Kidney (tissue), 22 donors: ENCODE measurements at places on chromosomes 7 and 10.

DNA sequence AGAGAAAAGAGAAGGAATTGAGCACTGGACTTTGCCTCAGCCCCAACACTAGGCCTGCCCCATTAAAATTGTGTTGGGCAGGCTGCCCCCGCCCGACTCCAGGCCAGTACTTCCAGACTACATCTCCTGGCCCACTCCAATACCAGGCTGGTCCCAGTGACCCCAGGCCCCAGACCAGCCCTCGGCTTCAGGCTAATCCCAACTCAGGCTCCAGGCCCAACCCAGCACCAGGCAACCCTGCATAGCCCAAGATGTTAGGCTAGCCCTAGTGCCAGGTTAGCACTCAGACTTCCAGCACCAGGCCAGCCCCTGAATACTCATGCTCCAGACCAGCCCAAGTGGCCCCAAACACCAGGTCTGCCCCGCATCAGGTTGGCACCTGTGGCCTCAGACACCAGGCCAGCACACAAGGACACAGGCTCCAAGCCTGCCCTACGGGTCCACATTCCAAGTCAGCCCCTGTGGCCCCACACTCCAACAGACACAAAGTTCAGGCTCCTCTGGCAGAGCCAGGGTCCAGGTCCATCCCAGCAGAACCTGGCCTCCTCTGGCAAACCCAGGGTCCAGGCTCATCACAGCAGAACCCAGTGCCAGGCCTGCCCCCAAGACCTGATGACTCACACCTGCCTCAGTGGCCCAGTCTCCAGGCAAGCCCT is 20.3 kb downstream of the COG5 start:
- no peak overlapping the region for H3K4me3 ChIP-seq
- DNase-seq, result no peak
- no peaks in the 10 kb centered on the region for H3K27me3 ChIP-seq
- H3K27ac ChIP-seq, result no peak overlapping the region
- H3K36me3 ChIP-seq, result no peaks in the 10 kb centered on the region
- H3K4me1 ChIP-seq, result no peaks in the 10 kb centered on the region

GRCh38 chr7:9645756-9646155 is 1212.3 kb downstream of the NXPH1 start:
- H3K4me3 ChIP-seq, result no peak overlapping the region
- H3K4me1 ChIP-seq, result no peaks in the 10 kb centered on the region
- no peaks in the 10 kb centered on the region for H3K36me3 ChIP-seq
- DNase-seq, result no peak
- H3K27ac ChIP-seq, result no peak overlapping the region
- H3K27me3 ChIP-seq, result no peaks in the 10 kb centered on the region

DNA sequence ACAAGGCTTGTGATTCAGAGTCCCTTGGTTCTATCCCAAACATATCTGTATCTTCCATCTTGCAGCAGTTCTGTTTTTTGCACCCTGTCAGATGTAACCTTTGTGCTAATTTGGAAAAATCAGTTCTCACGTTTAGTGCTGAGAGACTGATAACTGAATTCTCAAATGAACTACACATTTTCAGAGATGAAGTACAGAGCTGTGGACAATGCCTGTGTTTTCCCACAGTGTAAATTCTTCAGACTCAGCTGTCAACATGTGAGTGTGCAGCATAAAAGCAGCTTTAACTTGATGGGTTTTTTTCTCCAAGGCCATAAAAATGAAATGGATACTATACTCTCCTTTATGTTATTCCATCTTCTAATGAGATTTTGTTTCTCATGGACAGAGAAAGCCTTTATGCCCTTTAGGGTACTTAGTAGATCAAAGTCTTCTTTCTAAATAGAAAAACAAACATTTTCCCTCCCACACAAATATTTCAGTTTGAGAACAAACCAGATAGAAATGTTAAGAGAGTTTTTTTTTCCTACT is 150.9 kb downstream of the SEMA3A start:
- no peak overlapping the region for H3K4me3 ChIP-seq
- H3K27ac ChIP-seq, result no peak overlapping the region
- H3K27me3 ChIP-seq, result no peaks in the 10 kb centered on the region
- H3K36me3 ChIP-seq, result no peaks in the 10 kb centered on the region
- no peaks in the 10 kb centered on the region for H3K4me1 ChIP-seq
- no peak for DNase-seq

DNA sequence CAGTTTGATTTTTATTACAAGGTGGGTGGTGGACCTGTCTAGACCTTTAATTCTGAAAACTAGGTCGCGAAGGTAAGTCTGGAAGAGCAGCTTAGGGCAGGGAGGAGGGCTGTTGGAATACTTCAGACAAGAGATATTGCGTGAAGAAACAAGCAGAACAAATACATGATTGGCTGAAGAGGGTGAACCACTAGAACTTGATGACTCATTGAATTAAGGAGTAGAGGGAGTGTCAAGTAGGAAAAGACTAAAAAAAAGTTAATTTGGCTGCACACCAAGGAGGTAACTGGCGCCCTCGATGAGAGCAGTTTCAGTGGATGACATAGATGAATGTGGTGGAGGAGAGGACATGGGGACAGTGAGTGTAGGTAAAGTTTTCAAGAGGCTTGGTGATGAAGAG is 41.3 kb downstream of the WNT2 start:
- H3K27me3 ChIP-seq, result no peaks in the 10 kb centered on the region
- no peak overlapping the region for H3K4me3 ChIP-seq
- H3K27ac ChIP-seq, result no peak overlapping the region
- no peaks in the 10 kb centered on the region for H3K4me1 ChIP-seq

- H3K27me3 ChIP-seq, result no peaks in the 10 kb centered on the region
- no peak overlapping the region for H3K4me3 ChIP-seq
- H3K27ac ChIP-seq, result no peak overlapping the region
- H3K36me3 ChIP-seq, result no peaks in the 10 kb centered on the region
- H3K4me1 ChIP-seq, result no peaks in the 10 kb centered on the region
Measured at GRCh38 chr10:13858709-13859108, 271.9 kb downstream of the PRPF18 start.

DNA sequence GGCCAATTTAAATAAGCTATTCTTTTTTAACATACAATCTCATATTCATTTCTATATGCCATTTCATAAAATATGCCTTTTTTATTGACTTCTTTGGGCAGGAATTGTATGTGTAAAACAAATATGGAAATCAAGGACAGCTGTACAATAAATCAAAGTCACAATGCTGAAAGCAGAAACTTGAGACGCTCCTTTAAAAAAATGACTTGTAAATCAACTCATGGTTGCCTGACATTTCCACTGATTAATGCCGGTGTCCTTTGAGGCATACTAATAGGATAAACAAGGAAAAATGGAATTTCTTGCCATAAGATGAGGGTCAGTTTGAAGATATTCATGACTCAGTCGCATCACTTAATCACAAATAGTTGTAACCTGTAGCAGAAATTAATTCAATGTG is 247.4 kb upstream of the TEX47 start:
- no peak overlapping the region for H3K4me3 ChIP-seq
- no peak overlapping the region for H3K27ac ChIP-seq
- no peaks in the 10 kb centered on the region for H3K27me3 ChIP-seq
- DNase-seq, result no peak
- H3K36me3 ChIP-seq, result no peaks in the 10 kb centered on the region

DNA sequence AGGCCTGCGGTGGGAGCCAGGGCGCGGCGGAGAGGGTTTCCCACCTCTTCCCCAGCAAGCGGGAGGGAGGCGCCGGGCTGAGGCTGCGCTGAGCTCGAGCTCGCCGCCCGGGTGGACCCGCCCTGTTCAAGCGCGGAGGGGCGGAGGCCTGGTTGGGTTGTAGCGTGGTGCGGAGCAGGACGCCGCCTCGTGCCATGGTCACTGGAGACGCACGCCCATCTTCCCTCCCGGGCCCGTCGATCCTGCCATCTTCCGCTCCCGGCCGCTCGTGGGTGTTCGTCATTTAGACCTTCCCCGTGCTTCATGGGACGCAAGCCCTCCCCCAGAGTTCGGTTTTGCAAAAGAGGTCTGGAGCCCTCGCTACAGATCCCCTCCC is 9.3 kb upstream of the EN2 start:
- DNase-seq, result no peak
- no peak overlapping the region for H3K27ac ChIP-seq
- H3K4me1 ChIP-seq, result no peaks in the 10 kb centered on the region
- H3K27me3 ChIP-seq, result peaks cover 52% of the 10 kb centered on the region
- no peaks in the 10 kb centered on the region for H3K36me3 ChIP-seq

GRCh38 chr10:94631077-94631875 is 52.3 kb upstream of the CYP2C18 start:
- no peak for DNase-seq
- no peak overlapping the region for H3K4me3 ChIP-seq
- H3K27me3 ChIP-seq, result no peaks in the 10 kb centered on the region
- no peak overlapping the region for H3K27ac ChIP-seq
- H3K36me3 ChIP-seq, result no peaks in the 10 kb centered on the region
- no peaks in the 10 kb centered on the region for H3K4me1 ChIP-seq

- DNase-seq, result peak; percentile 68
- H3K4me3 ChIP-seq, result peak overlapping the region; percentile 52
- H3K27ac ChIP-seq, result no peak overlapping the region
Measured at GRCh38 chr10:92419740-92420545, 129.0 kb downstream of the MARCHF5 start.

- H3K4me1 ChIP-seq, result no peaks in the 10 kb centered on the region
- H3K4me3 ChIP-seq, result no peak overlapping the region
- DNase-seq, result no peak
- H3K27ac ChIP-seq, result no peak overlapping the region
- H3K27me3 ChIP-seq, result no peaks in the 10 kb centered on the region
Measured at GRCh38 chr7:31664890-31665289, 22.1 kb upstream of the PPP1R17 start.

- no peak overlapping the region for H3K4me3 ChIP-seq
- no peak overlapping the region for H3K27ac ChIP-seq
- H3K36me3 ChIP-seq, result no peaks in the 10 kb centered on the region
- peaks cover 26% of the 10 kb centered on the region for H3K27me3 ChIP-seq
- H3K4me1 ChIP-seq, result no peaks in the 10 kb centered on the region
Measured at GRCh38 chr7:157675427-157675927, 338.7 kb downstream of the DNAJB6 start.

DNA sequence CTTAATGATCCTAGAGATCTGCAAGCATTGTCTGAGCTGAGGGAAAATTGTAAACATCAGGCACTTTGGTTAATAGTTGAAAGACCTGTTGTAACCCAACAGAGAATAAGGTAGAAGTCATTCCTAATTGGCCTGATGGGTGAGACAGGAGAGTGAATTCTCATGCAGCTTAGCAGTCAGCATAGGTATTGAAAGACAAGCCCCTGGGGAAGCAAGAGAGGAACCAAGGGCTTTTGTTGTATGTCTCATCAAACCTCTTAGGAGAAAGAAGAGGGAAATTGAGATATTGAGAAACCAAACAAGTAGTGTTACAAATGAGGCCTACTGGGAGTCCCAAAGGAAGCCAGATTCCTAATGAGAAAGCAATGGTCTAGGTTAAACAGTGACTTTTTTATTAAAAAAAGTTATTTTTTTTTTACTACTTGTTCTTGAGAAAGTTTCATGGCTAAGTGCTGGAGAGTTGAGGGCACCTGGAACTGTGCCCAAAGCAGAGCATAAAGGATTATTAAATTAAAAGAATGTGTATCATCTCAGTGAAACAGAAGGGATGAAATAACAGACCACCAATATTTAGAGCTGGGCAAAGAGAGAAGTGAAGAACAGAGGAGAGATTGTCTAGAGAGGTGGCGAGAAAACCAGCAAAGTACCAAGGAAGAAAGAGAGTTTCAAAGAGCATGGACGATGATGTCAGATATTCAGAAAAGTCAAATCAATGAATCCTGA is 168.9 kb downstream of the CDK14 start:
- peaks cover 33% of the 10 kb centered on the region for H3K4me1 ChIP-seq
- no peak overlapping the region for H3K27ac ChIP-seq
- DNase-seq, result no peak
- H3K27me3 ChIP-seq, result no peaks in the 10 kb centered on the region
- no peaks in the 10 kb centered on the region for H3K36me3 ChIP-seq

DNA sequence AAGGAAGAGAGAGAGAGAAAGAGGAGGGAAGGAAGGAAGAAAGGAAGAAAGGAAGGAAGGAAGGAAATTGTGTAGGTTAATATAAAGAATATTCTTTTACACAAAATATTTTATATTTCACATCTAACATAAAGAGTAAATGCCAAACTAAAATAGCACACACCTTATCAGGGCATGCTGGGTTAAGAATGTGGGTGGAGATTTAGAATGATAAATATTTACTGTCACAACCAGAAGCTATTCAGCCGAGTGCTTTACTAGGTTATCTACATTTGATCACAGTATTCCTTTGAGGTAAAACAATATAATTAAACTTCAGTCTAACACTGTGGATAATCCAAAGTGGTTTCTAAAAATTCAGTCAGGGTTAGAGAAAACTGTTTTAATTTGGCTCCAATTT is 103.3 kb downstream of the SEMA3A start:
- no peak for DNase-seq
- no peaks in the 10 kb centered on the region for H3K27me3 ChIP-seq
- H3K27ac ChIP-seq, result no peak overlapping the region

DNA sequence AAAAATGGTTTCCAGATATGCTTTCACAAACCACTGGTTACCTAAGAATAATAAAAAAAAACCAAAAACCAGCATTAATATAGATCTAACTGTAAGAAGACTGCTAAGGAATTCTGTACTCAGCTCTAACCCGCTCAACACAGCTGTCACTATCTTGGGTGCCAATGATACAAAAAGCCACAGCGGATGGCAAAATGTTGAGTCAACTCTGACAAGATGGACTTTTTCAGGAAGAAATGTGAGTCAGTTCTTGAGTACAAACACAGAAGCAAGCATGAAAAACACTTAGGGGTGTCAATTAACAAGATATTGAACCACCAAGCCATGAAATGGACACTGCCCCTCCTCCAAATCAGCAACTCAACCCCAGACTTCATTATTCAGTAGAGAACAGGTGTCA is 55.0 kb downstream of the CTTNBP2 start:
- no peaks in the 10 kb centered on the region for H3K27me3 ChIP-seq
- H3K4me1 ChIP-seq, result no peaks in the 10 kb centered on the region
- no peaks in the 10 kb centered on the region for H3K36me3 ChIP-seq
- H3K4me3 ChIP-seq, result no peak overlapping the region

GRCh38 chr7:780516-780915 is 51.8 kb upstream of the SUN1 start:
- peaks cover 21% of the 10 kb centered on the region for H3K36me3 ChIP-seq
- peak; percentile 33 for DNase-seq
- H3K4me1 ChIP-seq, result no peaks in the 10 kb centered on the region
- H3K4me3 ChIP-seq, result no peak overlapping the region
- H3K27me3 ChIP-seq, result no peaks in the 10 kb centered on the region
